ENCODE measurements at places on chromosomes 11 and 22. TPM values are rescaled to one million over a fixed set of nuclear protein-coding genes. Genes with fewer than 3 reads are reported as not detected.

Gene CPSF7
- 12.2 TPM for total RNA-seq

Gene STX5
- 42.4 TPM for total RNA-seq

Gene KCNK4
- total RNA-seq: not detected

Gene TMPRSS13
- total RNA-seq: not detected

Gene DERL3
- 0.33 TPM for total RNA-seq

Gene MFRP
- total RNA-seq: not detected

Gene PTGDR2
- total RNA-seq: under 0.01 TPM

Measured in dermis lymphatic vessel endothelial cell (primary cell).